ENCODE measurements at places on chromosomes 13 and 19. TPM values are rescaled to one million over a fixed set of nuclear protein-coding genes. Genes with fewer than 3 reads are reported as not detected.

CYP4F2 gene
- not detected for total RNA-seq

DNA sequence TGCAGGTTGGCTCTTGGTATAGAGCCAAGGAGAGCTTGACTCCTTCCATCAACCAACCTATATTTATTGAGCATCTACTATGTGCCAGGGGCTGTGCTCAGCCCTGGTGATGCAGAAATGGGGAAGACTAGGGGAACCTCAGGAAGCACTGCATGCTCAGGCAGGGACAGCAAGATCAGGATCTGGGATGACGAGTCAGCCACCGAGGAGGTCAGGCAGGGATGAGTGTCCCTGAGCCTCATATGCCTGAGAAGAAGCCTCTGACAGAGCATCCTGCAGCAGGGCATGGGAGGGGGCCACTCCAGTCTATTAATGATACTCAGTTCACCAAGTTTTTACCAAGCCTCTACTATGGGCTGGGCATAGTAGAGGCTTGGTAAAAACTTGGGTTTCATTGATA, 158.1 kb downstream of the KATNAL1 start:
- peak; percentile 55 for DNase-seq

OR7A5 gene
- not detected for total RNA-seq

TBXA2R gene
- total RNA-seq: 1.9 TPM

IGFL2 gene
- not detected for total RNA-seq

- no peak for DNase-seq
Measured at GRCh38 chr13:79779761-79780160, 298.8 kb downstream of the NDFIP2 start.

CGB2 gene
- total RNA-seq: not detected

DNA sequence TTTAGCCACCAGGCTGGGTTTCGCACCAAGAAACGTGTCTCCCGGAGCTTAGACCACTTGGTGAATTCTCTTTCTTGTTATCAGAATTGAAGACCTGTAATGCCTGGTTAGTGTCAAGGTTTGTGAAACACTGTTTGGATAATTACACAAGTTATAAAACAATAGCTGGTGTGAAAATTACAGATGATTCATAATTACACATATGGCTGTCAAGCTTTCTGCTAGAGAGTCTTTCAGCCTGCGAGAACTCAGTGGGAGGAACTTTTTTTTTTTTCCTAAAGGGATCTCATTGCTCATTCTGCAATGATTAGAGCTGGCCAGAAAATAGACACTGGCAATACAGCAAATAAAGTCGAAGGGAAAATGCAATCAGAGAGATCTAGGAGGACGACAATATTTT, 13.4 kb upstream of the KLK4 start:
- DNase-seq: no peak

ZNF221 gene
- total RNA-seq: 4.7 TPM

MTUS2 gene
- 81.4 TPM for total RNA-seq

GRCh38 chr19:40806423-40807146, 7.6 kb downstream of the EGLN2 start:
- DNase-seq: peak; percentile 90

DNA sequence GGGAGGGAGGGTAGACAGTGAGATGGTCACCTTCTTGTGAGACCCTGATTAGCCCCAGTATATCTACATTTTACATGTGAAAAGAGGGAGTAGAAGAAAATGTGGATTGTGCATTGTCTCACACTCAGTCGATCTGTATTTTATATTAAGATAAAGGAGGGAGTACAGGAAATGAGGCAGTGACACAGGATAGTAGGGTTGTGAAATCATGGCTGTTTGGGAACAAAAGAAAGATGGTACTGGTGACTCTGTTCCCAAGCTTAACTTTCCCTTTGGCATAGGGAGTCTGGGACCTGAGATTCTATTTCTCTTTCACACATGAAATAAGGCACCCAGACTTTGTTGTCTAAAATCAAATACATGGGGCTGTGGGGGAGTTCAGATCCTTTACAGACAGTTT, 194.7 kb downstream of the ABCC4 start:
- no peak for DNase-seq

DNA sequence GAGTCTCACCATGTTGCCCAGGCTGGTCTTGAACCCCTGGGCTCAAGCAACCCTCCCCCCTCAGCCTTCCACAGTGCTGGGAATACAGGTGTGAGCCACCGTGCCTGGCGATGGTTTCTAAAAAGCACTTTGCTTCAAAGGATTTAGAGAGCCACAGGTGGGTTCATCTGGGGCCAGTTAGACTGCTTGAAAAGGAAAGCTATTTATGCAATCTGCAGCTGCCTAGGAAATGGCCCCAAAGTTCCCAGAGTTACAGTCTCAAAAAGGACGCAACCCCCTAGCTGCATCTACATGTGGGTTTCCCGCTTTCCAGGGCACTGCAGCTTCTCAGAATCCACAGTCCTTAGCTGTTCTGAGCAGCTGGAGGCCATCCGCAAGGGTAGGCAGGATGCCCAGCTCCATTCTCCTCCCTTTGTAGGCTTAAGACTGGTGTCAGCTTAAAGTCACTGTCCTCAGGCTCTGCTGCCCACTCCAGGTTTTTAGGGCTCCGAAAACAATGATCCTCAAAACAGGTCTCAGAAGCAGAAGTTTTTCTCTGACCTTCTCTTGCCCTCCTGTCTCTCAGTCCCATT, 41.4 kb downstream of the ZNF823 start:
- no peak for DNase-seq

DNA sequence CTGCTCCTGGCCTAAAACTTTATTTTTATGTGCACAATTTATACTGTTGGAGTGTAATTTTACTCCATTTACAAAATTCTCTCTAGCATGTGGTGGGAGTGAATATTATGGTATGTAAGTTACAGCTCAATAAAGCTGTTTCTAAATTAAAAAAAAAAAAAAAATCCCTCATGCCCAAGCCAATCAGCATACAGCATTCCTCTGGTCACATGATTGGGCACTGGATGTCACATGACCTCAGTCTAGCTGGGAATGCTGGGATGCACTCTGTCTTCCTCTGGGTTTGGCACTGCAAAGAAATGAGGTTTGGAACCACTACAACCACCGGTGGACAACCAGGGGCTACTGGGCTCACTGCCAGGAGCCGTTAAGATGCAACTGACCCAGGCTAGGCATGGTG, 67.6 kb downstream of the ZNF557 start:
- no peak for DNase-seq

CSNK1G2 gene
- 31.4 TPM for total RNA-seq

- DNase-seq: no peak
Measured at GRCh38 chr13:50244713-50245574, 229.7 kb downstream of the KCNRG start.

DNA sequence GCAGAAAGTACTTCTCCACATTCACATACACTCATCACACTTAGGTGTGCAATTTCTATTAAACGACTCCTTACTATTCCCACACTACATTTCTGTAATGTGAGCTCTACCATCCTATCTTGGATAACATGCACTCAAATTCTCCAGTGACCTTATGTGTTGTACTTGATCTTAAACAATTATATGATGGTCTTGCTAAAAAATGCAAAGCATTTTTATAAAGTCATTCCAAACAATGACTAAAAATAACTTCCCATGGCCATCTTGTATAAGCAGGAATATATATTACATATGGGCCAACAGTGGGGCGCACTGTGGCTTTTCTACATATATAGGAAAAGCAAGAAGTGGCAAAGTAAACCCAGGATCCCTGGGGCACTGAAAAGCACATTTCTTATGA, 155.5 kb downstream of the FLT1 start:
- DNase-seq: no peak

- no peak for DNase-seq
Measured at GRCh38 chr13:95224064-95224463, 77.2 kb downstream of the ABCC4 start.

PDX1 gene
- not detected for total RNA-seq

ZNF724 gene
- total RNA-seq: 0.81 TPM

OR10H1 gene
- total RNA-seq: not detected

HCST gene
- 5.4 TPM for total RNA-seq

SGTA gene
- total RNA-seq: 54.1 TPM

GFY gene
- not detected for total RNA-seq

DNA sequence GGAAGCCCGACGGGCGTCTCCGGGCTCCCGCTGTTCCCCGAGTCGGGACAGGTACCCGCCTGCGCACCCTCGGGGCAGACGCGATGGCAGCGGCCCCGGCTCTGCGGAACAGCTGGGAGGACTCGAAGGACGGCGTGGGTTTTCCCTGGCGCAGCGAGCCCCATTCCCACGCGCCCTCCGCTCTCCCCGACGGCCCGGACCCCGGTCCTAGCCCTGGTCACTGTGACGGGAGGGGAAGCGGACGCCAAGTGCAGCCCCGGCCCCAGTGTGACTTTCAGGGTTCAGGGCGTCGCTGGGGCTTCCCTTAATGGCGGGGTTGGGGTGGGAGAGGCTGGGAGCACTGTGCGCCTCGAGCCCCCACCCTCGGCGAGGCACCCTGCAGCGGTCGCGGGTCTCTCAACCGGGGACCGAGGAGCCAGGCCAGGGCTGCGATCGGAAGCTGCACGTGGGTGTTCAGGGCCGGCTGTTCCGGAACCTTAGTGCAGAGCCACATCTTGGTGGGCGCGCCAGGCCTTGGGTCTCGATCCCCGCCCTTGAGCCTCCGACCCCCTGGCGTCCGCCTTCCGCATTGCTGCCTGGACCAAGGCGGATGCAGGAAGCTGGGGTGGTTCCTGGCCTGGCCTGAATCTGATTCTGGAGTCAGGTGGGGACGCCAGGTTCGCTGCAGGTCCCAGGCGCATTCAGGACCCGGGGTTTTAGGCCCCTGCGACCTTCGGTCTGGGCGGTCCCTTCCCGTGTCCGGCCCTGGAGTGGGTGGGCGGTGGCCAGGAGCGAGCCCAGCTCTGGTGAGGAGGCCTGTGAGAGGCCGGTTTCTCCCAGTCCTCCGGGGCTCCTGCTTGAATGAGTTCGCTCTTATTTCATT, 3.5 kb downstream of the LGALS7B start:
- no peak for DNase-seq

DNA sequence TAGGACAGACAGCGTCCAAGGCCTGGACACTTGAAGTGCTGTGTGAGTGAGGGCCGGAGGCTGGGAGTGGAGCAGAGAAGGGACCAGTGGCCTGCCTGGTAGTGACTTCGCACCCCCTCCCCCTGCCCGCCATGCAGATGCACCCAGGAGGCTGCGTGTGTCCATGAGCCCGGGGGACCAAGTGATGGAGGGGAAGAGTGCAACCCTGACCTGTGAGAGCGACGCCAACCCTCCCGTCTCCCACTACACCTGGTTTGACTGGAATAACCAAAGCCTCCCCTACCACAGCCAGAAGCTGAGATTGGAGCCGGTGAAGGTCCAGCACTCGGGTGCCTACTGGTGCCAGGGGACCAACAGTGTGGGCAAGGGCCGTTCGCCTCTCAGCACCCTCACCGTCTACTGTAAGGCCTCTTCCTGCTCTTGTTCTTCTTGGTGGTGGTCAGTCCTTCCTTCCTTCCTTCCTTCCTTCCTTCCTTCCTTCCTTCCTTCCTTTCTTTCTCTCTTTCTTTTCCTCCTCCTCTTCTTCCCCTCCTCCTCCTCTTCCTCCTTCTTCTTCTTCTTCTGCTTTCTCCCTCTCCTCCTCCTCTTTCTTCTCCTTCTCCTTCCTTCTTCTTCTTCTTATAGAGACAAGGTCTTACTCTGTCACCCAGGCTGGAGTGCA, 6.0 kb upstream of the FFAR1 start:
- peak; percentile 64 for DNase-seq

DNA sequence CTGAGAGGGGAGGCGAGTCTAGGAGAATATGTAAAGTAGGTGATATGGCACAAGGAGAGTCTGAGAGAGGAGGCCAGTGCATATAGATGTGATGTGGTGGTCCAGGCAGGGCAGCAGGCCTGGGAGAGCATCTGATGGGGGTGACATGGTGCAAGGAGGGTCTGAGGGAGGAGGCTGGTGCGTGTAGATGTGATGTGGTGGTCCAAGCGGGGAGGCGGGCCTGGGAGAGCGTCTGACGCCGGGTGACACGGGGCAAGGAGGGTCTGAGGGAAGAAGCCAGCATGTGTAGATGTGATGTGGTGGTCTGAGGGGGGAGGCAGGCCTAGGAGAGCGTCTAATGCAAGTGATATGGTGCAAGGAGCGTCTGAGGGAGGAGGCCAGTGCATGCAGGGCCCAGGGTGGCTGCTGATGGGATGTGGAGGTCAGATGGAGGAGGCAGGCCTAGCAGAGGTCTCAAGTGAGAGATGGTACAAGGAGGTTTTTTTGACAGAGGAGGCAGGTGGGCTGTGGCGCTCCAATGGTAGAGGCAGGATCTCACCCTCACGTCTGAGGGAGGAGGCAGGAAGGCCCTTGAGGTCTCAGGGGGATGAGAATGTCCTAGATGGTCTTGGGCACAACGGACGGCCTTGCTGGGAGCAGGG, 16.2 kb downstream of the NFIC start:
- no peak for DNase-seq

COL5A3 gene
- 8.9 TPM for total RNA-seq

DNA sequence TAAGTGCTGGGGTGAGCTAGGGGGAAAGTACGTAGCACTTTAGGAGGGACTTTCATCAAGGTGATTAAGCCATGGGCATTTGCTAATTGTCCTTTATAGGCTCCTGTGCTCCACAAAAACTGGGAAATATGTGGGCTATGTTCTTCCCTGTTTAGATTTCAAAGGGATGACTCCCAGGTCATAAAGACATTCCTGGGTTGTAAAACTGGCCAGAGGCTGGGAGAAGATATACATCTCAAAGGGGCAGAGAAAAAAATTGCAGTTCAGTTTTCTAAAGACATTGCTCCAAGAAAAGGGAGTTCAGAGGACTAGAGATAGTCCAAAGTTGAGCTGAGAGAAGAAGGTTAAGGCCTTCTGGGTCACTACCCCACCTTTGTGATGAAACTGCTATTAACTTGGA, 204.8 kb downstream of the MYO16 start:
- no peak for DNase-seq

GRCh38 chr19:8161135-8161646, 11.8 kb upstream of the FBN3 start:
- DNase-seq: no peak

THSD1 gene
- 6.8 TPM for total RNA-seq

ANGPTL8 gene
- not detected for total RNA-seq

DNA sequence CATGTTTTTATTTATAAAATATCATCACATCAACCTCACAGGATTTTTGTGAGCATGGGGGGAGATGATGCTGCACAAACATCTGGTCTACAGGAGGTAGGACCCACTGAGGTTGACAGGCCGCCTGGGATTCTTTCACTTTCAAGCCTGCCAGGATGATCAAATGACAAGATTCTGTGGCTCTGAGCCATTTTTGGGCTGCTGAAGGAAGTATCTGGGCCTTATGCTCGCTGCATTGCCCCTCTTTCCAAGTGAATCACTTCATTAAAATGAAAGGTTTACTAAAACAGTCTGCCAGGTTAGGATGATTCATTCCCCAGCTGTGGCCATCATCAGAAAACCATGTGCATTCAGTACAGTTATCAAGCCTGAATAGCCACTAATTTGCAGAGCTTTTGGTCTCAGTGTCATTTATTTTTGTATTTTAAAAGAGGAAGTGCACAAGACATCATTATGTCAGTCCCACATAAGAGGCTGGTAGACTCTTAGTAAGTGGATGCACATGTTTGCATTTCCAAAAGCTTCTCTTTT, 34.4 kb downstream of the STARD13 start:
- DNase-seq: no peak

DNA sequence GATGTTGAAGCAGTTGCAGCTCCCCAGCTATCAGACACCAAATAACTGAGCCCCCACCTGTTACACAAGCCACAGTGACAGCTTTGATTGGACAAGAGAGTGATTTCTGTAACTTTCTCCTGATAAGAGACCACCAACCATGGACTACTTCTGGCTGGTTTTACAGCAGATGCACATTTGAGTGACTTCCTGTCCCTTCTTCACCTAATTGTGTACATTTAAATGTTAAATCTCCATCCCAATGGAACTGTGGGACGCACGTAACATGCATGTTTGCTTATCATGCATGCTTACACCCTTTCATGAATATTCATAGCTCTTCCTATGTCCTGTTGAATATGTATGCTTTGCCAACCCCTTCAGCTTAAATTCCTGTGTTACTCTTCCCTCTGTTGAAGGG, 6.0 kb upstream of the TNFSF11 start:
- no peak for DNase-seq
